ENCODE measurements at places on chromosomes 13 and 19.

DNA sequence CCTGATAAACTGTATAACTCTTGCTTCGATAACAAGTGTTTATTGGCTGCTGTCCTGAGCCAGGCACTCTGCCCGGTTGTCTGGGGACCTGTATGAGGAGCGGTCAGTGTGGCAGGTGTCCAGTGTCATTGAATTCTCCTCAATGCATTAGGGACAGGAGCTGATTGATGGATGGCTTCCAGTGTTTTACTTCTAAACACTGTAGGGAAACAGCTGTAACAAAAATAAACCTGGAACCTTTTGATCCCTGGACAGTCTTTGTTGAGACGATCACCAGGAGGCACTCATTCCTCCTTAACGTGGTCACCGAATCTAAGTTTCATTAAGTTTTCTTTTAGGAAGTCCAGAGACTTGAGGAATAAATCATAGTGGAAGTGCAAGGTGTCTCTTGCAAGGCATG, 17.9 kb downstream of the UBAC2 start:
- DNase-seq = no peak

DNA sequence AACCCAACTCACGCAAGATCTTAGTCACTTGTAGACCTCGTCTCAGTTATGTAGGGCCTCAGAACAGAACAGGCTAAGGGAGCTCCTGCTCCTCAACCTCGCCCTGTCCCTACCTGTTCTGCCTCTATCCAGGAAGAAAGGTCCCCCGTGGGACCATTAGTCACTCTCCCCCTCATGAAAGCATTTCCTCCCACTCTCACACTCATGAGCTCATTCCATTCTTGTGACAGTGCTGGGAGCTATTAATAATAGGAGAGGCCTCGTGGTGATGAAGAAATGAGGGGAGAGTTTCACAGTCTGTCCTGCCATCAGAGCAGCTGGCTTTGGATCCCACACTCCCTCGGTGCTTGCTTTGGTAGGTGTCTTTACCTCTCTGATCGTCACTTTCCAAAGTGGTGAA, 10.2 kb downstream of the PPP2R1A start:
- no peak for DNase-seq

DNA sequence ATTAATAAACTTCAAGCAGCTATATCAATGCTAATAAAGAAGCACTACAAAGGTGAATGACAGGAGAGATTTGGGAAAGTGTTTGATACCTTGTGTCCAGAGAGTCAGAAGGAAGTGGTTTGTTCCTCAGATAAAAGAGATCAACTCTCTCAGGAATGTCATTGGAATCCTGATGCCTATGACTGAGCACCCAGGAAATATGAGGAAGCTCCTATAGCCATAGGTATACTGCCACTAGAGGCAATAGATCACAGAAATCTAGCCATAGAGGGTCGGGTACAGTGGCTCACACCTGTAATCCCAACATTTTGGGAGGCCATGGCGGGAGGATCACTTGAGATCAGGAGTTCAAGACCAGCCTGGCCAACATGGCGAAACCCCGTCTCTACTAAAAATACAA, 612.6 kb downstream of the DACH1 start:
- no peak for DNase-seq

- no peak for DNase-seq
These were observed 48.8 kb downstream of the CD320 start for GRCh38 chr19:8259142-8259921.

- no peak for DNase-seq
These were observed 103.6 kb upstream of the MYO16 start for GRCh38 chr13:108525827-108526226.

GRCh38 chr19:18262917-18263316, 11.3 kb downstream of the IQCN start:
- DNase-seq = no peak

Data from right renal pelvis (tissue), 4 donors.